ENCODE measurements at places on chromosomes 5 and 9. TPM values are rescaled to one million over a fixed set of nuclear protein-coding genes. Genes with fewer than 3 reads are reported as not detected.

- DNase-seq, result no peak
Measured at GRCh38 chr9:8627976-8628679, 828.5 kb upstream of the DMAC1 start.

- DNase-seq, result no peak
Measured at GRCh38 chr5:35785601-35786085, 71.0 kb upstream of the IL7R start.

GRCh38 chr5:132445640-132445923, 45.0 kb downstream of the IRF1 start:
- no peak for DNase-seq

GRCh38 chr5:72818866-72819534, 2.5 kb downstream of the TNPO1 start:
- DNase-seq, result peak; percentile 63

- DNase-seq, result no peak
Measured at GRCh38 chr5:100890461-100891008, 12.5 kb downstream of the ST8SIA4 start.

DNA sequence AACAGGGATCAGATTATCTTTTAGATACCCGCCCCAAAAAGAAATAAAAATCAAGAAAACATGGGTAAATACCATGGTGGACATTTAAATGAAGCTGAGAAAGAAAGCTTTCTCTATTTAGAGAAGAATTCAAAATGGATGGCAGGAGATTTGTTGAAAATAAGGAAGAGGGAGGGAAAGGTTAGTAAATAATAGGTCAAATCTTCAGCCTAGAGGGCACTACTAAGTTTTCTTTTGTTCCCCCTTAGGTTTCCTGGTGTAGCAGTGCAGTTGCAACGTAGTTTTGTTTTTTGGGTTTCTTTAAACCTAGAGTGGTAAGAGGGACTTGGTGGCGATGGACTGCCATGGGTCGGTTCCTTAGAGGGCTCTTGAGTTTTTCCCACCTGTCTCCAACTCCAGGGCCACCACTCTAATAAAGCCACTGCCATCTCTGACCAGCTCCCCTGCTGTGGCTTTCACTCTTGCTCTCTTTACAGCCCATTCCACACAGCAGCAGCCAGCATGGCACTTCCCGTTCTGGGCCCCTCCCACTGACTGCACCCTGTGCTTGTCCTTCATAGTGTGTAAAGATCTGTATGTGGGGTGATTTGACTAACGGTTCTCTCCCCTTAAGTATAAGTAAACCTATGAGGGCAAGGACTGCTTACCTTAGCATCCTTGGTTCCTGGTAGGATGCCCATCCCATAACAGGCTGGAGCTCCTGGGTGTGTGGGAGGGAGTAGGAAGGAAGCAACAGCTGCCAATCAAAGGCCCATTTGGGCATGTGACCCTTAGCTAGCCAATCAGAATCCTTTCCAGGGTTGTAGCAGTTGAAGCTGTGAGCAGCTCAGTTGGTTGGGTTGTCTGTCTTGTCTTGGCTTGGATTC, 118.3 kb downstream of the SLC1A3 start:
- no peak for DNase-seq

GRCh38 chr9:36031774-36032555, 4.7 kb upstream of the RECK start:
- DNase-seq, result no peak

GRCh38 chr5:73915345-73915744, 289.3 kb downstream of the ARHGEF28 start:
- no peak for DNase-seq

Gene CCDC192
- total RNA-seq, result not detected

DNA sequence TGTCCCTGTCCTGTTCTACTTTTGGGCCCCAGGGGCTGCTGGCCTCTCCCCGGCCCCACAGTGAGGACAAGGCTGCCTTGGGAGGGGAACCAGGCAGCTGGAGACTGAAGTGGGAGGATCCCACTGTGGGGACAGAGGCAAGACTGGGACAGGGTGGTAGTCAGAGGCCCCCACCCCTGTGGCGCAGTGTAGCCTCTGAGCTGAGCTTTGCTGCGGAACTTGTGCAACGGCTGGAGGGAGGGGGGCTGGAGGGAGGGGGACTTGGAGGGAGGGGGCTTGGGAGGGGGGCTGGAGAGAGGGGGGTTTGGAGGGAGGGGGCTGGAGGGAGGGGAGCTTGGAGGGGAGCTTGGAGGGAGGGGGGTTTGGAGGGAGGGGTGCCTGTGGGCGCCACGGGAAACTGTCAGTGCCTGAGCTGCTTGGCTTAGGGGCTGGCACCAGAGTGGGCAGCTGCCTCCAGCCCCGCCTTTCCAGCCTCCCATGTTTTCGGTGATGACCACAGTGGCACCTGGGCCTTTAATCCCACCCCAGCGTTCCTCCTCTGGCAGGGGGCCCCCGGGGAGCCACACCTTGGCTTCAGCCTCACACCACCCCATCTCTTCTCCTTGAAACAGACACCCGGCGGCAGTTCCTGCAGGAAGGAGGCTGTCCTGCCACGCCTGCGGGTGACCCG, 2.3 kb upstream of the FUT7 start:
- DNase-seq, result no peak

DNA sequence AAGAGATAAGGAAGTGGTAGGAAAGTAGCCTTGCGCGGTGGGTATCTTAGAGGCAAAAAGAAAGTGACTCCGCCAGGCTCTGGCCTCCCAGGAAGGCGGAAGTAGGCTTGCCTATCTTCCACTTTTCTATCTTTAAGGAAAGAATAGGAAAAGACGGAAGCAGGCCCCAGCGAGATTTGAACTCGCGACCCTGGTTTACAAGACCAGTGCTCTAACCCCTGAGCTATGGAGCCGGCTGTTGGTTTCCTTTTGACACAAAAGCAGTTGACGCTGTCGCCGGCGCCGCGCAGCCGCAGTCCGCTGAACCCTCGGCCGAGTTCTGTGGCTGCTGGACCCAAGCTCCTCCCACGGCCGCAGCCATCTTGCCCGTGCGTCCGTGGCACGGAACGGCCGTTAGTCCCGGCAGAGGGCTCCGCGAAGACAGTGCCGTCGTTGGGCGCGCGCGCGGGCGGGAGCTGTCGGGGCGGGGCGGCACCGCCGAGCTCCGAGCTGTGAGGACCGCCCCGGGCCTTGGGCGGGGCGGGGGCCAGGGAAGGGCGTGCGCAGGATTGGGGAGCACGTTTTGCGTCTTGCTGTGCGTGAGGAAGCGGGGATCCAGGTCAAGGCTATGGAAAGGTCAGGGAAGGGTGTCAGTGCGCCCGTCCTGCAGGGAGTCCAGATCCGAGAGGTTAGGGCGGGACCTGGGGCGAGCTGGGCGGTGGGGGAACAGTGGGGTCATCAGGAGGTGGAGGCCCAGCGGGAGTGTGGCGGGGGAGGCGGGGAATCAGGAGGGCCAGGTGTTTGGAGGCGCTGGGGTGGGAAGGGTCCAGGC, 13.3 kb downstream of the TRIM7 start:
- peak; percentile 93 for DNase-seq

DNA sequence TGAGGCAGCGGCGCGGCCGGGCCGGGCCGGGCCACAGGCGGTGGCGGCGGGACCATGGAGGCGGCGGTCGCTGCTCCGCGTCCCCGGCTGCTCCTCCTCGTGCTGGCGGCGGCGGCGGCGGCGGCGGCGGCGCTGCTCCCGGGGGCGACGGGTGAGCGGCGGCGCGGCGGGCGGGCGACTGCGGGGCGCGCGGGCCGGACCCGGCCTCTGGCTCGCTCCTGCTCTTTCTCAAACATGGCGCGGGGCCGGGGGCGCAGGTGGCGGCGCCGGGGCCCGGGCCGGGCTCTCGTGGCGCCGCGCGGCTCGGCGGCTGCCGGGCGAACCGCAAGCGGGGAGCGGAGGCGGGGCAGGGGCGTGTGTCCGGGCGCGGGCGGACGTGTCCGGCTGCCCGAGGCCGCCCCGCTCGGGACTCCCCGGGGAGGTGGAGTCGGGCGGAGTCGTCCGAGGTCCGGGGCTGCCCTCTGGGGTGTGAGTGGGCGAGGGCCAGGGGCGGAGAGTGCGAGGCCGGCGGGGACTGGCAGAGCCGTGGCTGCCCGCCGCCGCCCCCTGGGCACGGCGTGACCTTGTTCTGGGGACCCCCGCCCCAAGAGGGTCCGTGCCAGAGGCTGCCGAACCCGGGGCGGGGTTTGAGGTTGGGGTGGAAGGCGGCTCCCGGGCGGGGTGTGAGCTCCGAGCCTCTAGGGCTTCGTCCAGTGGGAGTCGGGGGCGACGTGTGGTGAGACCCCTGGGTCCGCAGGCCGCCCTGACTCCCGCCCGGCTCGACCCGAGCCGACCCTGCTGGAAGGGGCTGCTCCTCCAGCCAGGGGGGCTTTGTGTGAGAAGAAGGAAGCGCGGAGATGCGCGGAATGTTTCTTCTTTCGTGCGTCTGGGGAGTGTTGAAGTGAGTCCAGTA, 485 bp downstream of the TGFBR1 start:
- DNase-seq, result peak; percentile 35

All from dorsolateral prefrontal cortex (tissue), 122 donors.